ENCODE measurements at places on chromosomes 2 and 18.

GRCh38 chr2:240478346-240479110 is 43.1 kb downstream of the GPC1 start:
- no peak for DNase-seq

- DNase-seq: no peak
Observed at GRCh38 chr2:205731583-205731981, 49.3 kb downstream of the NRP2 start.

DNA sequence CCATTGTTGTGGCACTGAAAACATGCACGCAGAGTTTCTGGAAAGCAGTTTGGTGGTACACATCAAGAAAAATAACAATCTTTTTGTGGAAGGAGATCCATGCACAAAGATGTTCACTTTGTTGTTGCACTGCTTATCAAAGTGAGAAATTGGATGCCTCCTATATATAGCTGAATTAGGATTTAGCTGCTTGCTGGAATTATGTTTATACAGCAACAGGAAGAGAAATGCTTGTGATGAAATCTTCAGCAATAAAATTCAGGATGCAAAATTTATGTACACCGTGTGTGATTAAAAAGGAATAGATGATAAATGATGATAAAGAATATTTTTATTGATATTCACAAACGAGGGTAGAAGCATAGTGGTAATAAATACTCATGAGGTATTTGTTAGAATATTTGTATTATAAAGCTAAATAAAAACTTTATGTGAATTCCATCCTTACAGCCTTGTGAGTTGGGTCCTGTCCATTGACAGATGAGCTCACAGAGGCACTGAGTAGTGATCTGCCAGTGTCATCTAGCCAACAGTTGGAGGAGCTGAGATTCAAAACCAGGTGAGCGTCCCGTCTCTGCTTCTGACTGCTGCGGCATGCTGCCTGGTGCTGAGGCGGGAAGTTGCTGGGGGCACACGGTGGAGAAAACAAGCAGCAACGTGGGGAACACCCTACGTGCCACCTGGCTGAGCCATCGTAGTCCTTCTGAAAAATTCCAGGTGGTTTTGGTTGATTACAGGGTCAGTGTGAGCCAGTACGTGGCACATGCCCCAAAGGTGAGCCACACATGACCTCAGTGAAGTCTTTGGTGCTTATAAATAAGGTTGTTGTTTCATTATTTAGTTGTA is 80.2 kb downstream of the ASAP2 start:
- DNase-seq: no peak

- DNase-seq: no peak
Observed at GRCh38 chr2:135095591-135095990, 43.5 kb downstream of the RAB3GAP1 start.

GRCh38 chr2:24910245-24910644 is 9.8 kb downstream of the ADCY3 start:
- no peak for DNase-seq

DNA sequence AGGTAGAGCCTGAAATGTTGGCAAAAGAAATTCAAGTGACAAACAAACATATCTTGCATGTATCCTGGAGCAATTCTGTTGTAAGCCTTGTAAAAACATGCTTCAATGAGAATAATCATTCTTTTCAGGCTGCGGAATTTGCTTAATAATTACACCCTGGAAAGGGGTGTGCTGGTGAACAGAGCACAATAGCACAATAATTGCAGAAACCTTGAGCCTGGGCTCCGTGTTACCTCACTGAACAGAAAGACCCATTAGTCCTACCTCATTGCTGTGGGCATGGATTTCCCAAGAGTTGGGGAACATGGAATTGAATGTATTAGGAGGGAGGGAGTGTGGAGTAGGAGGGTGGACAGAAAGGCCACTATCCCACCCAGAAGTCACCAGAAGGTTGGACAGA is 168.0 kb upstream of the ALKAL2 start:
- DNase-seq: no peak

GRCh38 chr2:239377591-239377990 is 23.2 kb downstream of the HDAC4 start:
- DNase-seq: no peak

DNA sequence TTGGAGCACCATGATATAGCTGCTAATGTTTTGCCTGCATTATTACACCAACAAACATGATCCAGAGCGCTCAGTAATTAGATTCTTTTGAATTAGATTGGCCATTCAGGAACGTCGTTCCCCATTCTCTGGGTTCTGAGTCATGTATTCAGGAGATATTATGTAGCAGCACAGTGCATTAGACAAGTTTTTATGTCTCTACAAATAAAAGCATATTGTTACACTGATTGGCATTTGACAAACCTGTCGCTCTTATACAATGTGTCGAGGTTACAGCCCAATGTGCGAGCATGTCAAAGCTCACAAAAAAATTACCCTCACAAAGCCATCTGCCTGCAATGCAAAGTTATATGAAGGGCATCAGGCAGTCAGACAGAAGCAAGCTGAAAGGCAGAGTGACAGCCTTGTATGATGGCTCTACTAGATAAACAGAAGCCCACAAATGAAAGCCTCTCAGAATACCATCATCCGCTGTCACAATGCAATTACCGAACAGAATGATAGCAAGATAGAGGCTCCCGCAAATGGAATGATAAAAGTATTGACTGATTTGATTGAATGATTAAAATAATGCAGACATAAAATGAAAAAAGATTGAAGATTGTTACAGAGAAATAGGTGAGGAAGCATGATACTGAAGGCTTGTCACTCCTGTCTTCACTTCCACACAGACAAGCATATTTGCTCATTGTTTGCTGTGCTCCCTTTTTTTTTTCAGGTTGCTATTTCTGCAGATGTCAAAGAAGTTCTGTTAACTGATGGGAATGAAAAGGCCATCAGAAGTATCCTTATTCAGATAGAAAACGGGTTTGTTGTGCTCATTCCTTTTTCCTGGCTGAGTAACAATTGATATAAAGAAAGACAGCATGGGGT is 234.6 kb upstream of the SIX3 start:
- DNase-seq: no peak

DNA sequence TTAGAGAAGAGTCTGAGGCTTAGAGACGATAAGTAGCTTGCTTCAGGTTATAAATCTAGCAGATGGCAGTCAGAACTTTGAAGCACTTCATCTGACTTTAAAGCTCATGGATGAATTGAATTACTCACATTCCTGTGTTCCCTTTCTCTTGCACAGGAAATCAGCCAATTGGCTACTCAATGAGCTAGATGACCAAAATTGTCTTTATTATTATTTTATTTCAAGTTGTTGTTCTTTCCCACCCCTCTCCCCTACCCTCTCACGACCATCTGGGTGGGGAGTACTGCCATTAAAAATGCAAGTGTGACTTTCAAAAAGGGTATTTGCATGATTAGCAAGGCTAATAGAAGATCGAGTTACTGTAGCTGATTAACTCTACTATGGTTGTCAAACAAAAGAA is 491.1 kb downstream of the NR4A2 start:
- DNase-seq: no peak

GRCh38 chr2:7203056-7203467 is 285.9 kb downstream of the RNF144A start:
- DNase-seq: peak; percentile 33

DNA sequence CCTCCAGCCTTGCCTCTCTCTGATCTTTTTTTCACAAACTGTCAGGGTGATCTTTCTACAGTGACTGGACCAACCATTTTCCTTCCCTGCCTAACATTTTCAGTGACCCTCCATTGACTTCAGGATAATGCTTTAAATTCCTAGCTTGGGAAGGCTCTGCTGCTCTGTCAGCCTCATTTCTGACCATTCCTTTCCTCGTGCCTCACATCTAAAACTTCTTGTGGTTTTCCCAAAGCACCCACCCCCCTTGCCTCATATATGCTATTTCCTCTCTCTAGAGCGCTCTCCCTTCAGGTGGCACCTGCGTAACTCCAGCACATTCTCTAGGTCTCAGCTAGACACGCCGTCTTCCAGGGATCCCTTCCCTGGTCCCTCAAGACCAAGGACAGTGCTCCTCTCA is 37.2 kb downstream of the DRC1 start:
- DNase-seq: no peak

DNA sequence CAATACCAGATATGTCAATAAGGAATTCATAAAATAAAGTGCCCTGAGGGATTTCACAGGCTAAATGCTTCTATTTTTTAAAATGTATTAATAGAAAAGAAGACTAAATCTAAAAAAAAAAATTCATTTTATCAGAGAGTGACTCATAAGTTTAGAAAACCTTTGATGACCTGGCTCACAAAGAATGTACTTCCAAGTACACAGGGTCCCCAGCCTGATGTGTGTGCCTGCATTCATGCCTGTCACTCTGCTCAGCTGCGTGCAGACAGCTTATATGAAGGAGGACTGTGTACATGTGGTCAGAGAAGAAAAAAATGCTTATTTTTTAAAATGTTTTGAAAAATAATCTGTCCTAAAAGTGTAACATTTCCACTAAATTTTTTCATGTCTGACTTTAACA is 3.0 kb upstream of the CPS1 start:
- no peak for DNase-seq

DNA sequence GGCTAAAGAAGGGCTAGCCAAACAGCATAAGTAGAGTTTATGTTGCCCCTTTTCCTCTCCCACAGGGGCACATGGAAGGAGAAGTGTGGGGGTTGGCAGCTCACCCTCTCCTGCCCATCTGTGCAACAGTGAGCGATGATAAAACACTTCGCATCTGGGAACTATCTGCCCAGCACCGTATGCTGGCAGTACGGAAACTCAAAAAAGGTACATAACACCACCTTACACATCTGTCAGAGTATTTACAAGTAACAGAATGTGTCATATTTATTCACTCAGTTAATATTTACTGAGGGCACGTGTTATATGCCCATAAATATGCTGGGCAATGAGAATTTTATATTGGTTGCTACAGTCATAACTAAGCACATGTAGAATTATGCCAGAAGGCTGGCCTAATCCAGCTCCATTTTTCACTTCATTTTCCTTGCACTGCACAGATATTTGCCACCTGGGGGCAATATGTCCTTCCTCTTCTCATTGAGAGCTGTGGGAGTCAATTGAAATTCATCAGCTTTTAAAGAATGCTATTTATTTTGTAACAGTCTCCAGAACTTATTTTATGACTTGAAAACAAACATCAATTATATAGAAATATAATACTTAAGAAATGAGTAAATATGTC is 150.6 kb downstream of the RTN4 start:
- DNase-seq: no peak

- DNase-seq: no peak
Observed at GRCh38 chr2:236998236-236998635, 87.5 kb upstream of the COPS8 start.

GRCh38 chr2:136384531-136385303 is 266.8 kb upstream of the CXCR4 start:
- DNase-seq: peak; percentile 46

DNA sequence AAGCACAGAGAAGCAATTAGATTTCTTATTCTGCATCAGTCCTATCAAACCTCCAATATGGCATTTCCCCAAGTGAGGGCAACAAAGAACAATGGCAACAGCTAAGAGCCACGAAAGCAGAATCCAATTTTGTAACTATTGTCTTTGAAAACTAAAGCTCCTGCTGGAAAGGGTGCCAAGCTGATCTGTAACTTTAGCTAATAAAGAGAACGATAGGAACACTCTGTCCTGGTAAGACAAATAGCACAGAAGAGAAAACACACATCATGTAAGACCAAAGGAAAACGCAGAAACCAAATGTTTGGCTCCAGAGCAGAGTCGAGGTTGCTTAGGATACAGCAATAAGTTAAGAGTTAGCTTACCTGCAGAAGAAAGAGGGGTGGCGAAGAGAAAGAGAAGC is 160.5 kb downstream of the STK39 start:
- DNase-seq: no peak

GRCh38 chr2:121333834-121334558 is 49.0 kb upstream of the TFCP2L1 start:
- DNase-seq: no peak

DNA sequence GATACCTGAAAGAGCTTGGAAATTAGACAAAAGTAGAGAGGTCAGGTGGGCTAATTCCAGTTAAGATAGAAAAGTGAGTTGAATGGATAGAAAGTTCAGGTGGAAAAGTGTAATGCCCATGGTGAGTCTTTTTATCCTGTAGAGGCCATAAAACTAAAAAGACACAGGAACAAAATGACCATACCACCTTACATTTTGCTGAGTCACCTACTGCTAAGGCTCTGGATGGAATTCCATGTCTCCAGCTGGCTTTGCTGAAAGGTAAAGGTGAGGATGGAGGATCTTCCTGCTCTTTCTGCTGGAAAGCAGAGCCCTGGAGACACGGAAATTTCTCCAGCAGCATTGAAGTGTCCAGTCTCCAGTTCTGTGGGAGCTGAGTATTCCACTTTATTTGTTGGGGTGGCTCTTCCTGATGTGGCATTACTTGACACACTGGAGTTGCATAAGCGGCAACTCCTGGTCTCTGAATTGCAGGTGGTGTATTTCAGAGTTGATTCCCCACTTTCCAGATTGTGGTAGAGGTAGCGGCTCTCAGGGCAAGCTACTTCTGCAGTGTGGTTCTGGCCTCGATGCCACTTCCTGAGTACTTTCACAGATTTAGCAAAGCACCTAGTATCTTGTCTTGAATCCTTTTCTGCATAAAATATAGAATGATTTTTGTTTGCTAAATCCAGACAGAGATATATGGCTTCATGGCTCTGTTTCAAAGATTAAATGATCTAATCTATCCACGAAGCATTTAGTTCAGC is 10.7 kb downstream of the IL1RL2 start:
- DNase-seq: no peak

DNA sequence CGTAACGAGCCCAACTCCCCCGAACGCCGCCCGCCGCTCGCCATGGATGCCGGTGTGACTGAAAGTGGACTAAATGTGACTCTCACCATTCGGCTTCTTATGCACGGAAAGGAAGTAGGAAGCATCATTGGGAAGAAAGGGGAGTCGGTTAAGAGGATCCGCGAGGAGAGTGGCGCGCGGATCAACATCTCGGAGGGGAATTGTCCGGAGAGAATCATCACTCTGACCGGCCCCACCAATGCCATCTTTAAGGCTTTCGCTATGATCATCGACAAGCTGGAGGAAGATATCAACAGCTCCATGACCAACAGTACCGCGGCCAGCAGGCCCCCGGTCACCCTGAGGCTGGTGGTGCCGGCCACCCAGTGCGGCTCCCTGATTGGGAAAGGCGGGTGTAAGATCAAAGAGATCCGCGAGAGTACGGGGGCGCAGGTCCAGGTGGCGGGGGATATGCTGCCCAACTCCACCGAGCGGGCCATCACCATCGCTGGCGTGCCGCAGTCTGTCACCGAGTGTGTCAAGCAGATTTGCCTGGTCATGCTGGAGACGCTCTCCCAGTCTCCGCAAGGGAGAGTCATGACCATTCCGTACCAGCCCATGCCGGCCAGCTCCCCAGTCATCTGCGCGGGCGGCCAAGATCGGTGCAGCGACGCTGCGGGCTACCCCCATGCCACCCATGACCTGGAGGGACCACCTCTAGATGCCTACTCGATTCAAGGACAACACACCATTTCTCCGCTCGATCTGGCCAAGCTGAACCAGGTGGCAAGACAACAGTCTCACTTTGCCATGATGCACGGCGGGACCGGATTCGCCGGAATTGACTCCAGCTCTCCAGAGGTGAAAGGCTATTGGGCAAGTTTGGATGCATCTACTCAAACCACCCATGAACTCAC is 673 bp downstream of the PCBP1 start:
- DNase-seq: no peak
